ENCODE measurements at places on chromosomes 6 and 20.

GRCh38 chr6:122772724-122773415, 6.6 kb upstream of the FABP7 start:
- DNase-seq: no peak

DNA sequence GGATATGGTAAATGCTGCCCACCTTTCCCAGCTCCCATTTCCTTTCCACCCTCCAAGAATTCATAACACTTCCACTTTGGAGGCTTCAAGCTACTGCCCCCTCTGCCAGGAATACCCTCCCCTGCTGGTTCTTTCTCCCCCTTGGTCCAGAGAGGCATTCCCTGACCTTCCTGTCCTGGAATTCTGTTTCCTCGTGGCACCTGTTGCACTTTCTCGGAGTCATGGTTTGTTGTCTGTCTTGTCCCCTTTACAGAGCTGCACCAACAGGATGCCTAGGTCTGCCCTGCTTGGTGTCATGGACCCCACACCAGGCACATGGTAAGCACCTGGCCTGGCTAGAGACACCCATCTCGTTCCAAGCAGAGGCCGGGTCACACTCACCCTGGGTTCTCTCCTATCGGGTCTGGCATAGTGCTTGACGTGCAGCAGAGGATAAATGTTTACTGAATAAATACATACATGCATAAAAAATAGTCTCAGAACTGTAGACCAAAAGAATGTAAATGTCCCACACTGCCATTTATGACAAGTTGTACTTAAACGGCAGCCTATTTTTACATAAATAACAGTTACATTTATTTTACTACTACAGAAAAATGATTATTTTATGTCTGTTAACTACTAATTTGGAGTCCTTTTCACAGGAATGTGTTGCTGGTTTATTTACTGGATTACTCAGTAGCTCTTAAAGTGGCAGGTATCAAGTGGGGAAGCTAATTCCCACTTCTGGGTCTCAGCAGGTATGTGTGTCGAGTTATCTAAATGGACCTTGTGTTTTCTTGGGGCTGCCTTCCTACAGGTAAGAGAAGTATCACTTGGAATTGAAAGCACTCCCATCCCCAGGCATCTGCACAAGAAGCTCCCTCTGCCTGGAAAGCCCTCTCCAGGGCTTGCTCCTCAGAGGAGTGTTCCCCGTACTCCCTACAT, 69.3 kb downstream of the KIF13A start:
- DNase-seq: no peak

GRCh38 chr6:158536084-158536890, 23.6 kb upstream of the TMEM181 start:
- DNase-seq: peak; percentile 39

DNA sequence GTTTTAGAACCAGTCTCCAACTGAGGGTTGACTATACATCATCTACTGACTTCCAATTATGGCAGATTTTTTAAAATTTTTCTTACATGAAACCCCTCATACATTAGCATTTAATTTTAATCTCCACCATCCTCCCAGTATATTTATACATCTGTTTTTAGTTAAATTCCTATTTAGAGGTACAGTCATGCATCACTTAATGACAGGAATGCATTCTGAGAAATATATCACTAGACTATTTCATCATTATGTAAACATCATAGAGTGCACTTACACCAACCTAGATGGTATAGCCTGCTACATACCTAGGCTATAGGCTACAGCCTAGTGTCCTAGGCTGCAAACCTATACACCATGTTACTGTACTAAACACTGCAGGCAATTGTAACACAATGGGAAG, 316.7 kb upstream of the MARCKS start:
- no peak for DNase-seq
